ENCODE measurements at places on chromosomes 6 and 20.

- DNase-seq = peak; percentile 80
These were observed 25.5 kb upstream of the ASXL1 start for GRCh38 chr20:32332614-32333013.

DNA sequence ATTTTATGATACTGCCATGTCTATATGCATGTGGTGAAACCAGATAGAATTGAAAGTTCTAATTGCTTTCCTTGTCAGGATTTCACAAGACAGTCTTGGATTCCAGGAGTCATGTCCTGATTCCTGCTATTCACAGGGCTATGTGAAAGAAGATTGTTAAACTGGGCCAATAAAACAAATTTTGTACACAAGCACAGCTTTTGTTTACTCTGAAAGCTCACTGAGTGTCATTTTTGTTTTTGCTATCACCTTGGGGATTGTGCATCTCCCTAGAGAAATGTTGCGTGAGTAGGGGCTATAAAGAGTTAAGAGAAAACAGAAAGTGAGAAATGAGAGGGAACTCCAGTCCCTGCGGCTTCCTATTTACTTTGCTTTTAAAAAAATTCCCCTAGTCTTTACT is 627.5 kb downstream of the PKHD1 start:
- DNase-seq = no peak

GRCh38 chr6:44432726-44433125 is 45.2 kb downstream of the CDC5L start:
- DNase-seq = no peak

DNA sequence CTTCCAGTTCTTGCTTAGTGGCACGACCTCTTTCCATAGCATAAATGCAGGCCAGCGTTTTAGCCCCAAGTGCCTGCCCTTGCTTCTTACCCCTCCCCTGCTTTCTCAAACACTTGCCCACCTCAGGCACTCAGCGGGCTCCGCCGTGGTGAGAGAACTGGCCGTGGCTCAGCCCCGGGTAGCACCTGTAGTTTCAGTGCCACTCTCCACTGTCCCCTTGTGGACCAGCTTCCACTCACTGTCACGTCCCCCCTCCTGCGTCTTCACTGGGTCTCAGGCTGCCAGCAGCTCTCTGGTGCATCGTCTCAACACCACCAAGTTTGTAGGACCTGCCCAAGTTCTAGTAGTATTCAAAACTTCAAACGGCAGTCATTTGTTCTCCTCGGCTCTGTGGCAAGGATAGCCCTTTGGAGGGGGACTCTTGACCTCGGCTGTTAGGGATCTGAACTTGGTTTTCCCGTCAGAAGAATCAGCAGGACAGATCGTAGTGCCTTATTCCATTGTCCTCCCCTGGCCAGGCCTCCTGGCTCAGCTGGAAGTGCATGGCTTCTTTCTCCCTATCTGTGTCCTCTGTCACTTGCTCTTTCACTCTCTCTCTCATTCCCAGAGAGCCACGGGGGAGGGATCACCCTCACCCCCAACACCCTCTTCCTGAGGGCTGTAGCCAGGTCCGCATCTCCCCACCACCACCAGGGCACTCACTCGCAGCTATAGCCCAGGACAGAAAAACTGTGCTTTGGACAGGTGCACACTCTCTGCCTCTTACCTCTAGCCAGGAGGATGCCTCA is 44.6 kb downstream of the STK35 start:
- no peak for DNase-seq

DNA sequence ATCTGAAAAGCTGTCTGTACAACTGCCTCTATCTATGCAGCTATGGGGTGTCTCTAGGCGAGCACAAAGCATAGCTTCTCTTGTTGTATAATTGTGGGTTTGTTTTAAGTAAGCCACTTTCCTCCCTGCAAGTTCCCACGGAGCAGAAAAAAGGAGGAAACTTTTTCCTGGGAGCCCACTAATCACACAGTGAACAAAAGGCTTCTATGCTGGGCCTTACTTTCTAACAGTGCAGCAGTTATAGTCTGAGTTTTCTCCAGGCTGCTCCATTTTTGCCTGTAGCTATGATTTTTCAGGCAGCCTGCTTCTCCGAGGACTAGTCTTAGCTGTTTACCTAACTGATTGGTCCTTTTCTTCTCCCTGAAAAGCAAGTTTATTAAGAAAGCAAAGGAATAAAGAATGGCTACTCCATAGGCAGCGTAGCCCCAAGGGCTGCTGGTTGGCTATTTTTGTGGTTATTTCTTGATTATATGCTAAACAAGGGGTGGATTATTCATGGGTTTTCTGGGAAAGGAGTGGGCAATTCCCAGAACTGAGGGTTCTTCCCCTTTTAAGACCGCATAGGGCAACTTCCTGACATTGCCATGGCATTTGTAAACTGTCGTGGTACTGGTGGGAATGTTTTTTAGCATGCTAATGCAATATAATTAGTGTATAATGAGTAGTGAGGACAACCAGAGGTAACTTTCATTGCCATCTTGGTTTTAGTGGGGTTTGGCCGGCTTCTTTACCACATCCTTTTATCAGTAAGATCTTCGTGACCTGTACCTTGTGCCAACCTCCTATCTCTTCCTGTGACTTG is 84.3 kb downstream of the OPRM1 start:
- no peak for DNase-seq

All from cardiac fibroblast (primary cell).